ENCODE measurements at places on chromosomes 5 and 9.

DNA sequence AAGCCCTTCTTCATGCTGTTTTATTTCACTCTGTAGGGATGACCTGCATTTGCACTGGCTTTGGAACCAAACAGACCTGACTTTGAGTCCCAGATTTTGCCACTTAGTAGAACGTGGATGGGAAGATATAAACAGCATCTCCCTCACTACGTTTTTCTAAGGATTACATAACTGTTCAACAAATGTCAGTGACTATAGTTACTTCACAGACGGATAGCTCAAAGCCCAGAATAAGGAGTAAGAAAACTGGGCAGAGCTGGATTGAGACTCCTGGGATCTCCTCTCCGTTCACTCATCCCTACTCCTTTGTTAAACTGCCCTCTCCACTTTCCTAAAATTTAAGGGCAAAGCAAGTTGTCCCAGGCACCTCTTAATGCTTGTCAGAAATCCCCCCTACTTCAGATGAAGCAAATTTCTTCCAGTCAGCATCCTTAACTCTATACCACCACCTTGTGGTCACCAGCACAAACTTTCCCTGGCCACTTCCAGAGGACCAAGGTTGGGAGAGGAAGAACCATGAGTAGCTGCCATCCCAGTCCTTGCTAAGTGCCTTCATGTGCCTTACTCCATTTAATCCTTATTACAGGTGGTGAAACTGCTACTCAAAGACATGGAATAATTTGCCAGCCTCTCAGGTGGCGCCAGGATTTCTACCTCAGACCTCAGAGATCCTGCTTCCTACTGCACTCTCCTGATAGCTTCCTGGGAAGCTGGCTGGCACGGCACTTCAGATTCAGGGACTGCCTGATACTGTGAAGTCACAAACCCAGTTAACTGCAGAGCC is 38.4 kb downstream of the EGR1 start:
- DNase-seq = peak; percentile 10

GRCh38 chr5:127909066-127909465 is 174.5 kb upstream of the SLC12A2 start:
- no peak for DNase-seq

- no peak for DNase-seq
Observed at GRCh38 chr9:70340572-70340971, 73.9 kb downstream of the KLF9 start.

DNA sequence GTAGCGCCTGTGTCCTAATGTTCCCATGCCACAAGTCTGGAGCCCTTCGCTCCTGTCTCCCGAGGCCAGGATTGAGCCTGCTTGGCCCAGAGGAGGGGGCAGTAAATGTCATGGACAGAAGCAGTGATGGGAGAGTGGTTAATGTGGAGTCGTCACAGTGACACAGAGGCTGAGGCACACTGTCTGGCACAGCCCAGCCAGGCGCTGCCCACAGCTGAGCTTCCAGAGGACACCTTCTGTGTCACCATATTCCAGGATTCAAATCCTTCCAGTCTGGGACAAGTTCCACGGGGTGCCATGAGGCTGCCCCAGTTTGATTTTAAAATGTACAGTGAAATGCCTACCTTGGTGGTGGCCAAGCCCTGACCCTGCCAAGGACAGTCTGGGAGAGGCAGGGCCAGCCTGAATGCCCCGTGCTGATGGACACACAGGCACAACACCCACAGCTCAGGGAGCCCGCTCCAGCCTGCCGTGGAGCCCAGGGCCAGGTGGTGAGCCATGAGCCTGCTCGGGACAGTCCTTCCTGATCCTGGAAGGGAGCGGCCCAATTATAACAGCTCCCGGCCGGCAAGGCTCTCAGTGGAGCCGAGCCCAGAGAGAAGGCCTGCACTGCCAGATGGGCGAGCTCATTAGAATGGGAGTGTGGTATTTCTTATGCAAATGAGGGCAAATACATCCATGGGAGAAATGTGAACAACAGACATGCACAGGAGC is 99.1 kb upstream of the RUFY1 start:
- DNase-seq = no peak

GRCh38 chr9:117466111-117466510 is 51.3 kb upstream of the ASTN2 start:
- no peak for DNase-seq

- peak; percentile 23 for DNase-seq
Observed at GRCh38 chr9:72592502-72593403, 71.3 kb downstream of the TMC1 start.

DNA sequence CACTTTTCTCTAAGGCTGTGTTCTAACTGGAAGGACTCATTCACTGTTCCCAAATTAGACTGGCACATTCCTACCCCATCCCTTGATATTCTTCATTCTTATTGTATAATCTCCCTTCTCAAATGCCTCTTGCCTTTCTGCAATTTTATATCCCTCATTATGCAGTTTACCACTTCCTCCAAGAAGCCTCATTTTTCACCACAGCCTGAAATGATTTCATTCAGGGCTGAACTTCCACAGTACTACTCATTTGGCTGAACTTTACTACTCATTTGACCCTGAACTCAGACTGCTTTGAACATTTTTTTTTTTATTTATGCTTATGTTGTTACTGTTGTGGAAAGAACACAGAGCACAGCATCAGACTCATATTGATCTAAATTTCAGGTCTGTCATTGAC is 32.7 kb downstream of the GRIA1 start:
- no peak for DNase-seq

- DNase-seq = no peak
Observed at GRCh38 chr9:109561137-109561536, 63.0 kb upstream of the PTPN3 start.

GRCh38 chr9:133456409-133456808 is 3.4 kb upstream of the CACFD1 start:
- DNase-seq = no peak

GRCh38 chr9:125683486-125683885 is 23.5 kb downstream of the MAPKAP1 start:
- no peak for DNase-seq

GRCh38 chr5:14762549-14763216 is 98.2 kb downstream of the OTULIN start:
- DNase-seq = no peak

GRCh38 chr5:67272453-67273130 is 76.0 kb upstream of the CD180 start:
- DNase-seq = no peak

DNA sequence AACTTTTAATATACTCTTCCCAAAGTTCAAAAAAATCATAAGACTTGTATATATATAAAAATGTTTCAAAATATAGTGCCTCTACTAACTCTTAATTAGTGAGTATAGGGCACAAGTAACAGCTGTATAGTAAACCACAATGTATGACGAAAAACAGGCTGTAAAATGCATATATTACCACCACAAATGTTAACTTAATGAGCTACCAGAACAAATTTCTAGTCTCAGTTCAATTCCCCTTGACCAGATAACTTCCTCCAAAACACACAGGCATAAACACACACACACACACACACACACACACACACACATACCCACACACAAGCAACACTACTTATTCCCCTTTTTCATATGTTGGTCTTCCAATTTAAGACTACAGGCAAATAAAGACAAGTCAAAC is 78.8 kb downstream of the FBXL17 start:
- DNase-seq = no peak

- DNase-seq = no peak
Observed at GRCh38 chr5:178675922-178676321, 49.1 kb upstream of the CLK4 start.

DNA sequence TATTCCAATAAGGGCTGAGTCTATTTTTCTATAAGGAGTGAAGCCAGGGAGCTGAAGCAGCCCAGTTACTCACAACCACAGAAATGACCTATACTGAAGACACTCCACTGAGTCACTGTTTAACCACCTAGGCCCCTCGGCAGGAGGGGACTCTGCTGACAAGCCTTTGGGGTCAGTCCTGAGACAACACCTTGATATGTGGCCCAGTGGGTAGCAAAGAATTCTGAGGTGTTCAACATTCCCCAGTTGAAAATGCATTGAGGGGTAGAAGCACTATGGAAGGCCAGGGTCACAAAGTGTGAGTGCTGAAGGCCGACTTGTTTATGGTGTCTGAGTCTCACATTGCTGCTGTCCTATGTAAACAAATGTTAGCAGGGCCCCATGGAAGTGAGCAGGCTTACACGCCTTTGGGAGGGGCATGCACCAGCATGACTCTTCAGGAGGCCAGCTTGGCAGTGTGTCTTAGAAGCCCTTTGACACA is 112.6 kb upstream of the NFIL3 start:
- no peak for DNase-seq

GRCh38 chr9:11742471-11742870 is 950.7 kb upstream of the TYRP1 start:
- no peak for DNase-seq

GRCh38 chr9:38047301-38048251 is 21.5 kb downstream of the SHB start:
- DNase-seq = no peak

- no peak for DNase-seq
Observed at GRCh38 chr9:116165912-116166311, 12.3 kb downstream of the PAPPA start.

DNA sequence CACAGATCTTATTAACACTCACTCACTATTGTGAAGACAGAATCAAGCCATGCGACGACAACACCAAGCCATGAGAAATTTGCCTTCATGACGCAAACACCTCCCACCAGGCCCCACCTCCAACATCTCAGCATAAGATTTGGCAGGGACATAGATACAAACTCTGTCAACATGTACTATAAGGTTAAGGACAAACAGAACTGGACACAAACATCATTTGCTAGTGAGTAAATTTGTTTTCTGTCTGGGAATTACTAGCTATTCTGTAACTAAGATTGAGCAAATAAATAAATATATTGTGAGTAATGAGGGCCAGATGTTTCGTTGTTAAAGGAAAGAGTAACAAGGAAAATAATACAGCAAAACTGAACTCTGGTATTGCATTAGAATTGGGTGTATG is 15.7 kb upstream of the KCNN2 start:
- no peak for DNase-seq

GRCh38 chr9:133327834-133328484 is 8.0 kb downstream of the SURF6 start:
- no peak for DNase-seq

DNA sequence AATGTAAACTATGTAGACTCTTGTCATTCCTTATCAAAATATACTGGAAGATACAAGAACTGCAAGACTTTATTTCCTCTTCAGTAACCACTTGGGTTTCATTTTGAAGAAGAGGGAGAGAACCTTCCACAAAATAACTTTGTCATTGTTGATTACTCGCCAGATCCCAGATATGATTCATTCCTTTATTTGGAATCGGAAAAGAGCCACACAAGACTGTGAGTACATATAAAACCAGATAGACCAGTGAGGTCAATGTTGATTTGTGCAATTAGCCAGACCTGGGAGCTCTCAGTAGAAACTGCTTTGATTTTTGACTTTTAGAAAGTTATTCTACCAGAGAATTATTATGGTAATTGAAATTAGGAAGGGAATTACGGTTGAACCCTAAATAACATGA is 146.1 kb downstream of the TMEM167A start:
- DNase-seq = no peak

DNA sequence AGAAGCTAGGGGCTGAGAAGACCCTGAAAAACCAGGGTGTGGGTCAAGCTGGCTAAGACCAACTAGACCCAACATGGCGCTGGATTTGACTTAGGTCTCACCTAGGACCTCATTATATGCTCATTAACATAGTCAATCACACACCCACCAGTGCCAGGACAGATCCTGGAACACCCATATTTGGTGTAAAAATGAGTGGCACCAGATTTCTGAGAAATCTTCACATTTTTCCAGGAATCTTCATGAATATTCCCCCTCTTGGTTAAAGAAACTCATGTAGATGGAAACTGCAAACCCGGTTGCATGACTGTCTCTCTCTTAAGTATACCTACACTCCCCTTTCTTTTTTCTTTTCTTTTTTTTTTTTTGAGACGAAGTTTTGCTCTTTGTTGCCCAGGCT is 17.9 kb upstream of the RAB14 start:
- no peak for DNase-seq

DNA sequence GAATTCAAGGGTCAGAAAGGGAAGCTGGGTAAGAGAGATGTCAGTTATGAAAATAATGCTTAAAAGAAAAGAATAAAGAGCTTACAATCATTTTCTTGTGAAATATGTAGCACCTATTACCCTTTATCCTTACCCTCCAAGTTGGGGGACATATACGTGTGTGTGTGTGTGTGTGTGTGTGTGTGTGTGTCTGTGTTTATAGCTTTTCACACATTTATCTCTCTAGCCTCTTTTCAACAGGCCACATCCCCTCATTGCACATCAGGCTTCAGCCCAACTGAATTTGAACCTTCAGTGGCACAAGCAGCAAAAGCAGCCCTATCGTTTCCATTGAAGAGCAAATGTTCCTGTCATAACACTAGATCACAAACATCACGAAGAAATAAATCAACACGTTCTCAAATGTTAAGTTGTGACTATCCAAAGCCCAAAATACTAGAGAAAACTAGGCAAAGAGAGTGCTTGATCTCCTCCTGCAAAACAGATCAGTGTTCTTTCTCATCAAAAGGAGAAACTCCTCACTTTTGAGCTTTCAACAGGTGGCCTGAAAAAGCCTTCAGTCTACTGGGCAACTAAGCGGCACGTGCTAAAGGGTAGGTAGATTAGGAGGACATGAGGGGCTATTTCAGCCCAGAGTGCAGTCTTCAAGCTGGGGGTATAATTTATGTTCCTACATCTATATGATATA is 416.4 kb downstream of the EFNA5 start:
- DNase-seq = no peak

DNA sequence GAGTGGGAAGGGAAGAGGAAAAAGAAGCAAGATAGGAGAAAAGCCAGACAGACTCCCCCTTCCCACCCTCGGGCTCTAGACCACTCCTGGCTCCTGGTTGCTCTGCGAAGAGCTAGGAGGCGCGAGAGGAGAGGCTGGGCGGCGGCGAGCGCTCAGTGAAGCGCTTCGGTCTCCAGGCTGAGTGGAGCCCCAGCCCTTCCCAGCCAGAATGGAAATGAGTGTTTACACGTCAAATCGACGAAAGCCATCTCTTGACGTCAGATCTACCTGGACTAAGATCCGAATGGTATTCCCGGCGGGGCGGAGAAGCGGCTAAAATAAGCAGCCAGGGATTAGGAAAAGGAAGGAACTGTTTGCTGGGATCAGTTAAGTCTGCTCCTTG is at the start of gene PCSK1:
TSS of gene PCSK1 (minus strand) at position 183 of the 382 bp plus-strand sequence. CDS start 206 bp downstream, outside the sequence.
- DNase-seq = peak; percentile 71

- no peak for DNase-seq
Observed at GRCh38 chr5:65961633-65962032, 35.3 kb downstream of the ERBIN start.

- peak; percentile 27 for DNase-seq
Observed at GRCh38 chr9:127452691-127453090, 1.4 kb downstream of the LRSAM1 start.

DNA sequence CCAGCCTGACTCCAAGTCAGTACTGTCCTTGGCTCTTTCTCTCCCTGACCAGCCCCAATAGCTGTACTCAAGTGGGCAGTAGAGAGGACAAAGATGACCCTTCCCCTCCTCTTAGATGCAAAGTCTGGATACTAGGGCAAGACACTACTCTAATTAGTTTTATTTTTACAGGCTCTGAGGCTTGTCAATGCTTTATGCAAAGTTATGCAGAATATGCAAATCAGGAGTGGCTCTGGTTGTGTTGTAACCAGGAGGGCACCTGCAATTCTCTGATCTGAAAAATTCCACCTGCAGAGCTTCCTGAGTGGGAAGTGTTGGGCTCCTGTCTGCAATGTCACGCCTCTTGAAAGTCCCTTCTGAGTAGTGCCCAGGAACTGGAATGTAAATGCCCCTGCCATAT is 201.5 kb downstream of the RGS3 start:
- DNase-seq = no peak

GRCh38 chr5:37951946-37952721 is 112.3 kb upstream of the GDNF start:
- no peak for DNase-seq

- no peak for DNase-seq
Observed at GRCh38 chr5:64570395-64570996, 64.7 kb downstream of the RGS7BP start.
